ENCODE measurements at places on chromosomes 13 and 19. TPM values are rescaled to one million over a fixed set of nuclear protein-coding genes. Genes with fewer than 3 reads are reported as not detected.

Gene VSTM2B
- total RNA-seq: not detected

Gene ZNF726
- 1.6 TPM for total RNA-seq

Gene COX7A1
- not detected for total RNA-seq

Gene ZNF844
- 0.30 TPM for total RNA-seq

Gene RPS5
- 2,403 TPM for total RNA-seq

Gene PSG2
- total RNA-seq: not detected

Gene STOML3
- total RNA-seq: not detected

Gene SRRM5
- total RNA-seq: not detected

Gene ICAM5
- 8.8 TPM for total RNA-seq

Gene APOE
- 74.5 TPM for total RNA-seq

Gene IGFL3
- total RNA-seq: 0.78 TPM

Gene FFAR3
- not detected for total RNA-seq

Gene ZNF345
- total RNA-seq: 1.1 TPM

Gene ZNF559
- 5.2 TPM for total RNA-seq

Gene C3
- total RNA-seq: 63.2 TPM

Gene LYPD3
- total RNA-seq: 18.9 TPM

Gene RXFP2
- total RNA-seq: not detected

Gene SIGLEC5
- total RNA-seq: not detected

Gene RNF113B
- total RNA-seq: not detected

Gene SYT5
- 2.2 TPM for total RNA-seq

Gene SPART
- total RNA-seq: 21.1 TPM

Gene FOXO1
- total RNA-seq: 5.4 TPM

Gene CLDN10
- total RNA-seq: not detected

All from hair follicular keratinocyte (primary cell).